Effector CD8-positive, alpha-beta T cell (primary cell): ENCODE measurements at places on chromosomes 4 and X.

DNA sequence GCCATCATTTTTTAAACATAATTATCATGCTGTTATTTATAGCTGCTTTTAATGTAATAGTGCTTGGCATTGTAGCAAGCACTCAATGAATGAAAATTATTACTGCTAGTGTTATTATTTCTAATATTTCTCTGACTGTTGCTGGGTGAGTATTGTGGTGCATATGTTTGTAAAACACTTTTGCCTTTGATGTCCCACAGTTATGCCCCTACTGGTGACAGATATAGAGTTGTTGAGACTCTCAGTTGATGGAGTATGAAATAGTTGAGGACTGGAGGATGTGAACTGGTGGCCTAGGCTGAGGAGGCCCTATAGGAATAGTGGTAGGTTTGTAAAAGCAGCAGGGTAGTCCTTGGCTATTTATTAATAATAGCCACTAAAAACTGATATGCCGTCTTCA lies 9.6 kb downstream of the INTS6L start:
- no peak for DNase-seq

- DNase-seq = no peak
These were observed 137.6 kb downstream of the DCK start for GRCh38 chr4:71130827-71131603.

DNA sequence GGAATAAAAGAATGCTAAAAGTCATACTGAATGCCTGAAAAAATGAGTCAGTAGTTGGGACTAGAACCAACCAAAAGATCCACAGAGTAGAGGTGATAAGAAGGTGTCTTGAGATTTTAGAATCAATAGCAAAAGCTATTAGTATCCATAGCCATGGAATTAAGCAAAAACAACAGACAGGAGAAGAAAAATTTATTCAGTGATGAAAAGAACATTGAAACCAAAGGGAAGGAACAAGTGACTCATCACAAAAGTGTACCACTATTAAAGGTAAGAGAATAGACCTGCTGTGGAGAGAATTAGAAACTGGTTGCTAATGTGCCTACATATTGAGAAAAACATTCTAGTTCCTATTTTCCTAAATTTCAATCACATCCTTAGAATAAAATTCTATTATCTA lies 182.0 kb upstream of the NEIL3 start:
- no peak for DNase-seq

DNA sequence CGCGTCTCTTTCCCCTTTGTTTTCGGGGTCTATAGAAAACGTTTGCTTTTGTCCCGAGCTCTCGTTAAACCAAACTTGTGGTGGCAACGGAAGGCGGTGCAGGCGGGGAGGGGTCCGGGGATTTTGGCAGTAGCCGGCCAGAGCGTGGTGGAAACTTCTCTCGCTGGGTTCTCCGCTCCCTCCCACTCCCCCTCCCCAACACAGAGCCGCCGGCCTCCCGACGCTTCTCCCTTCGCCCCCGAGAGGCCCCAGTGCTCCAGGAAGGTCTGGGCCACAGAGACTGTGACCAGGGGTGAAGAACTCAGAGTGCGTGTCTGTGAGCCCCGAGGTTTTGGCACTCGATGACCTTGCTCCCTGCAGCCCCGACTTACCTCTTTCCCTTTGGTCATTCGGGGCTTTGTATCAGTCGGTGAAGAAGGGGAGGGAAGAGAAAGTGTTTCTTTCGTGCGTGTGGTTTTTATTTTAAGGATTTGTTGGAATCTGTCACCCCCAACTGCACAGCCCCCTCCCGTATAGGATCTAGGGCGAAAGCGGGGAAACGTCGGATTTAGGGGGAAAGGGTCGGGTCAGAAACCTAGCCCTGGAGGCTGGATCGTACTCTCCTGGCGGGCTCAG lies 9.0 kb upstream of the BCOR start:
- no peak for DNase-seq

DNA sequence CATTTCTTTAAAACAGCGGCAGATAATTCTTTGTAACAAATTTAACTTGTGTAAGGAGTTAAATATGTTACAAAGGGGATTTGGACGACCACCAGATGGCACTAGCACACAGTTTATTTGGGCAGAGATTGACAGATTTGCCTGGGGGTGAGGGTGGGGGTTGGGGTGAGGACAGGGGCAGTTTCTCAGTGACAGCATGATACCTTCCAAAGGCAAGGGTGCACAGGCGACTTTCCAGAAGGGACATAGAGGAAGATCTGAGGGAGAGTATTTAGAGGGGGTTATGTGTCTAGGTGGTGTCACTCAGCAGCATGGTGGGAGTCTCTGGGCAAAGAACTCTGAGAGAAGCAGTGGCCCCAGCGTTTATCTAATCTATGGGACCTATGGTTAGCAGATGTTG lies 9.6 kb upstream of the TMA16 start:
- DNase-seq = peak; percentile 47

- DNase-seq = no peak
These were observed at the start of gene MEPE for GRCh38 chr4:87832669-87833068. TSS of gene MEPE (plus strand) at chr4:87832969. CDS start at chr4:87834715, 1,746 bp downstream.

- DNase-seq = no peak
These were observed 53.2 kb upstream of the CDKN2AIP start for GRCh38 chr4:183391204-183391603.

GRCh38 chr4:87498446-87498900 lies 30.7 kb downstream of the SPARCL1 start:
- DNase-seq = no peak

DNA sequence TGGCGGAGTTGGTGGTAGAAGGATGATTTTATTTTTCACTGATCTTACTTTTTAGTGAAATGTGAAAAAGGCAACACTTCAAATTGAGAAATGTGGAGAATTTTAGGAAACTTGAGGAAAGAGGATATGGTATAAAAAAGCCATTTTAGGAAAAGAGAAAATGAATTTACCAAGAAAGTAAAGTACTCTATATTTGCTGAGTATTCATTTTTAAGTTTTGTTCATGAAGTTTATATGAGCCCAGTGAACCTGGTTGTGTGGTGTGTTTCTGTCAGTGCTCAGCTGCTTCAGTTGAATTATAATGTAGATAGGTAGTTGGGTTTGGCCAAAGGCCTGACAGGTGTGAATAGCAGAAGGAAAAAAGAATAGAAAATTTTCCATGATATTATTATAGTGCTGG lies 345.5 kb upstream of the FSTL5 start:
- DNase-seq = no peak

- no peak for DNase-seq
These were observed 3.4 kb upstream of the RRAGB start for GRCh38 chrX:55714161-55714560.

GRCh38 chr4:151420250-151420807 lies 11.4 kb downstream of the FHIP1A start:
- no peak for DNase-seq

DNA sequence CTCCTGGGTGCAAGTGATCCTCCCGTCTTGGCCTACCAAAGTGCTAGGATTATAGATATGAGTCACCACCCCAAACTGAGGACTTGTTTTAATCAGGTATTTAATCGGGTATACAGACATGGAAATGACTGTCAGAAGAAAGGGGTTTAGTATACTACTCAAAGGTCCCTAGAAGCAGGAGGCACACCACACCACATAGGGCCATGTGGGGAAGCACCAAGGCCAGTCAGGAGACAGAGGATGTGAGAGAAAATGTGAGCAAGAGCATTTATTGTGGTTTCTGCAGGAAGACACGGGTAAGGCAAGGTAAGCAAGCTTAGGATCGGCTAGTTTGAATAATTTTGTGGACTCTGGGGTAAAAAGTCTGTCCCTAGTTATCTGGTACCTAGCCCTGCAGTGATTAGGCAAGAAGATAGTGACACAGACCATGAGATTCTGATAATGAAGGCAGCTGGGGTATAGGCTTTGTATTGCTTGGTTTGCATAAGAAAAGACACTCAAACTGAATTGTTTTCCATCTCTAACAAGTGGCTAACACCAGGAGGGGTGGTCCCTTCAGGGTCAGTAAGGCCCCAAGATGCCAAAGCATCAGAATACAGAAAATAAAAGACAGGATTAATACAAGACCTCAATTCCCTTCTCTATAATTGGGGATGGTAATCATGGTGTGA lies 408.8 kb upstream of the F9 start:
- DNase-seq = no peak

GRCh38 chrX:13364230-13364857 lies 44.5 kb upstream of the ATXN3L start:
- DNase-seq = no peak

- DNase-seq = no peak
These were observed 880.8 kb downstream of the TECRL start for GRCh38 chr4:63528256-63528991.

GRCh38 chrX:80817002-80817401 lies 7.3 kb upstream of the BRWD3 start:
- no peak for DNase-seq

DNA sequence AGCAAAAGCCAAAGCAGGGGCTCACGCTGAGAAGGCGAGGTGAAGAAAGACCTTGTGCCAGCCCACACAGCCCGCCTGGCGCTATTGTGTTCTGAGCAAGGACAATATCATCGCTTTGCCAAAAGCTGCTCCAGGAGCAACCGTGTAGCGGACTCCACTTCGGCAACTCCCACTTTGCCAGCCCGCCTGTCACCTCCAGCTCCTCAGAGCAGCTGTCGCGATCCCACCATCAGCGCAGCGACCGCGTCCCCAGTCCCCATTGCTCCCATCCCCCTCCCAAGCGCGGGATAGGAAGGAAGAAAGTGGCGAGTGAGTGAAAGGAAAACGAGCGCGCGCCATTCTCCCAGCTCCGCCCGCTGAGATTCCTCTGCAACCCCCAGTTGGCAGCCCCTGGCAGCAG lies 759 bp downstream of the ZC4H2 start:
- DNase-seq = peak; percentile 0

- DNase-seq = no peak
These were observed 75.0 kb upstream of the GNPDA2 start for GRCh38 chr4:44801384-44801783.

DNA sequence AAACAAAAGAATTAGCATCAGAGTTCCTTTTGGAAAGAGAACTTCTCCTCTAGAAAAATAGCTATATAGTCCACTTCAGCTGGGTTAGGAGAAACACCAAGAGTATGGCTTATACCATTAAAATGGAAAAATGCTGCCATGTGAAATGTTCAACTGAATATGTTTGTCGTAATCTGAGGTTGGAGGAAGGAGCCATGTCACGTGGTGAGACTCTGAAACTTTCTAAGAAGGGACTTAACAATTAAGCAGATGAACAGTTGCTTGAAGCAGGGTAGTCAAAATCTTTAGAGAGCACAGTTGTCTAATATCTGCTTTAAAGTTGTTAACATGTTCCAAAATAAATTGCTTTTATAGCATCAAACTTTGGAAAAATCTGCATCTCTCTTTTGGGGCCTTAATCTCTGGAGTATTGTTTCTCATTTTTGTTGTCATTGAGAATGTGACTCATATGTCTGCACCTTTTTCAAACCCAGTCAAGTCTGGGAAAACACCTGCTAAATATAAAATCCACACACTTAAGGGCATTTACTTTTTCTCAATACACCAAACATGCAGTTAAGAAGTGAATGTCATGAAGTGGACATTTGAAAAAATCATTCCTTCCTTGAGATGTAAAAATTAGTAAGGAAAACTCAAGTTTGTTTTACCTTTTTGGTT lies 168.8 kb upstream of the PDE5A start:
- DNase-seq = no peak

DNA sequence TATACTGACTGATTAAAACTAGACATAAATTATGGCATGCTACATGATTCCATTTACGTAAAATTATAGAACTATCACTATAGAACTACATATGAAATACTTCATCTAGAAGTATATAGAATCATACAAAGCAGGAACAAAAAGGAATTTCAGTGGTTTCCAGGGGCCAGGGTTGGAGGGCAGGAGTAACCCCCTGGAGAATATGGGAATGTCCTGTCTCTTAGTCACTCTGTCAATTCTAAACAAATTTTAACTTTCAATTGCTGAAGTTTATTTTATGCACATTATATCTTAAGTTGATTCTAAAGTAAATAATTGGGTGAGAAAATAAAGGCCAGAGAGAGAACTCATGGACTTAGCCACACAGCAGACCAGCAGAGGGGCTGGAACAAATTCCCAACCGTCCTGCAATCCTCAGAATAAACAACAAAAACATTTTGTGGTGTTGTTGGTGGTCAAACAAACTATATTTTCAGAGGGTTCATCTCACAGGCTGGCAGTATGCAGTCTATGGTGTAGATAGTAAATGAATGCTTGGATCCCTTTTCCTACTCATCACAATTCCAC lies 476.9 kb upstream of the SLIT2 start:
- DNase-seq = no peak

- no peak for DNase-seq
These were observed 765 bp upstream of the DGKK start for GRCh38 chrX:50471390-50471789.

GRCh38 chr4:76309939-76310550 lies 3.5 kb downstream of the STBD1 start:
- DNase-seq = no peak

DNA sequence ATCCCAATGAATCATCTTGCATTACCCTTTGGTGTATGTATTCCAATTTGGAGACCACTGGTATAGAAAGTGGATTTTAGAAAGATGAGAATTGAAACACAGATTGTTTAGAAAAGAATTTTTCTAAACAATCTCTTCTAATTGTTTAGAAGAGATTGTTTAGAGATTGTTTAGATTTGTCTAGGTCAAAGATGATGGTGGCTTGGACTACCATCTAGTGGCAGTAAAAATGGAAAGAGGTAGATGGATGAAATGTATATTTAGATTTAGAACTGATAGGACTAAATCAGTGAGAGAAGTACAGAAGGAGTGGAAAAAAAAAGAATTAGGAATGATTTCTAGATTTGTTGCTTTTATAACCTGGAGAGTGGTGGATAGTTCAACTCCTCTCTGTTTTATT lies 70.6 kb downstream of the ARSJ start:
- DNase-seq = no peak

GRCh38 chr4:184357165-184357564 lies 117.2 kb downstream of the IRF2 start:
- no peak for DNase-seq

DNA sequence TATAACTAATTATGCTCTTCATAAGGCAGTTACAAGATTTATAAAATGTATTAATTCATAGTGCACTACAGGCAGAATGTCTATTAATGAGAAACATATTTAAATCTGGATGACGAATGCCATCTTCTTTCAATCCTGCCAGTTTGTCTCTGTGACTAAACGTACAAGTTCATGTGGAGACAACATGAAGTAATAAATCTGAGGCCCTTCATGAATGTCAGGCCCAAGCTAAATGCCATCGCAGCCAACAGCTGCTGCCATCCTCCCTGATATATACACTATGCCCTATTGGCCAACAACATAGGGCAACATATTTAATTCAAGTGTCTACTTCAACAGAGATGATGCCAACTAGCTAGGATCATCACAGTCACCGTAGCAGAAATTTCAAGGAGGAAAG lies 43.7 kb downstream of the TSPAN5 start:
- DNase-seq = no peak

GRCh38 chr4:7190691-7191545 lies 1.4 kb upstream of the SORCS2 start:
- DNase-seq = no peak

GRCh38 chrX:104193485-104193884 lies 27.2 kb downstream of the FAM199X start:
- DNase-seq = no peak
